ENCODE measurements at places on chromosomes 11 and 22.

DNA sequence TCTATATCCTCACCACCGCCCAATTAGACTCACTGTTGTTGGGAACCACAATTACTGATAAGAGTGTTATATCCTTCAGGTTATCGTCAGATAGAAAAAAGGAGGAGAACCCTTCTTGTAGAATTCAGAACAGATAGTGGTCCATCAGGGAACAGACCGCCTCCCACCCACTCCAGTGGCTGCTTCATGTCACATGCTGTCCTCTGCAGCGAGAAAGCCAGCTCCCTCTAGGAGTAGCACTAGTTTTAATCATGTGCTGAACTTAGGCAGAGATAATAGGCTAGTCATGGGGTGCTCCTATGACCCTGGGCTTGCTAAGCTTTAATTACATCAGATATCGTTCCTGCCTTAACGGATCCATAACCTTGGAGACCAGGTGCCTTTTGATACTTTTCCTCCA is 51.5 kb upstream of the RAB1B start:
- no peak for DNase-seq

- DNase-seq = no peak
Observed at GRCh38 chr11:116874251-116874650, 36.8 kb upstream of the APOA1 start.

DNA sequence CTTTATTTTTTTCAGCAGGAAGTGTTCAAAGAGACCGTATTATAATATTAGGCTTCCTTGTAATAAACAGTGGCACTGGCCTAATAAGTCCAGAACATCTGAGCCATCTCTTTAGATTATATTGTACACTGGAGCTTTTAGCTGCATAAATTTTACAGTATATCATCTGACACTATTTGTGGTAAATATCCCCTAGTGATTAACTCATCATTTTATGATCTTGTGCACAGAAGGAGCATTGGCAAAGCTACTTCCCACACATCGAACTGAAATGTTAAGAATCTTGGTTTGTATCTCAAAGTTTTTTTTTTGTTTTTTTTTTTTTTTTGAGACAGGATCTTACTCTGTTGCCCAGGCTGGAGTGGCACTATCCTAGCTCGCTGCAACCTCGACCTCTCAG is 162.7 kb downstream of the HIPK3 start:
- no peak for DNase-seq

GRCh38 chr11:93116641-93117441 is 81.0 kb downstream of the SLC36A4 start:
- no peak for DNase-seq

GRCh38 chr11:119222308-119222707 is 16.2 kb downstream of the CBL start:
- DNase-seq = no peak

DNA sequence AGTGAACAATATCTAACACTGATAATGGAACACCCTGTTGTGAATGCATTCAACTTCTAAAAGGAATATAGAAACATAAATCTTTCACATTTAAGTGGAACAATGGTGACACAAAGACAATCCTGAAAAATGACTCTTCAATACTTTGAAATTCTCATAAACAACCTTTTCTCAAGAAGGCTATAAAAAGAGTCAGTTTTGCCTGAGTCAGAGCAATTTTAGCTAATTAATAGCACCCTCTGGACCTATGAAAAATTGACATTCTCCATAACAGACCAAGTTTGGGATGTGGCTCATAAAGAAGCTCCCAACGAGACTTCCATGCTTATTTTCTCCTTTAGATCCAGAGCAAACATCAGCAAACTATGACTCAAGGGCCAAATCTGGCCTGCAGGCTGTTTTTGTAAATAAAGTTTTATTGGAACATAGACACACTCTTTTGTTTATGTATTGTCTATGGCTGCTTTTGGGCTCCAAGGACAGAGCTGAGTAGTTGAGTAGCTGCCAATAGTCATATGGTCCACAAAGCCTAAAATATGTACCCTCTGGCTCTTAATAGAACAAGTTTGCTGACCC is 108.0 kb downstream of the MAML2 start:
- DNase-seq = no peak

DNA sequence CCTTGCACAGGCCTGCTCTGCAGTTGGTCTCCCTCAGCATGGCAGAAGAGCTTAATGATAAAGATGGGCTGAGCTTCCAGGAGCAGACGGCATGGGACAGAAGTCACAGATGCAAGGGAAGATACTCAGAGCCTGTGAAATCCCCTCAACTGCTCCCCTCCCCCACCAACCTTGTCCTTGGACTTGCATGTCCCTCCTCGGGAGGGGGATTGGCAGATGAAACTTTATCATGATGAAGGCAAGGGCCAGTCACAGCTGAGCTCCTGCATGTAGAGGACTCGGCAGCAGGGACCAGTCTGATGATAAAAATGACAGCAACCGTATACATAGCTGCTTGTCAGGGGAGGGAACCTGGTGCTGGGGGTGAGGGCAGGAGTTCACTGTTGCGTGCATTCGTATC is 6.8 kb upstream of the SLC22A8 start:
- no peak for DNase-seq

- DNase-seq = no peak
Observed at GRCh38 chr11:76734456-76735420, 48.4 kb upstream of the TSKU start.

DNA sequence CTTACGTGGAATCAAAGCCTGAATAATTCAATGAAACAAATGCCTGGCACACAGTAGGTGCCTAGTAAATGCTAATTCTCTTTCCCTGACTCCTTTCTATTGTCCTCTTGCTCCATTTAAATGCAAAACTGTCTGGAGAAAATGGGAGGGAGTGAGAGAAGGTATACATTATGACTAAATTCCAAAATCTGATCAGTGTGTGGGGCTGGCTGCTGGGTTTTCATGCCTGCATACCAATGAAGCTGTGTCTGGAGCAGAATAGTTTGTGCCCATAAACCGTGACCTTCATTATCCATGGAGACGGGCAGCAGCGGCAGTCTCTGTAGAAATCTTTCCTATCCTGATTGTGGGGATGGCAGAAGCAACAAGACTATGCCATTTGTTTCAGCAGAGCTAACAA is 223.4 kb upstream of the ZBED5 start:
- DNase-seq = no peak

DNA sequence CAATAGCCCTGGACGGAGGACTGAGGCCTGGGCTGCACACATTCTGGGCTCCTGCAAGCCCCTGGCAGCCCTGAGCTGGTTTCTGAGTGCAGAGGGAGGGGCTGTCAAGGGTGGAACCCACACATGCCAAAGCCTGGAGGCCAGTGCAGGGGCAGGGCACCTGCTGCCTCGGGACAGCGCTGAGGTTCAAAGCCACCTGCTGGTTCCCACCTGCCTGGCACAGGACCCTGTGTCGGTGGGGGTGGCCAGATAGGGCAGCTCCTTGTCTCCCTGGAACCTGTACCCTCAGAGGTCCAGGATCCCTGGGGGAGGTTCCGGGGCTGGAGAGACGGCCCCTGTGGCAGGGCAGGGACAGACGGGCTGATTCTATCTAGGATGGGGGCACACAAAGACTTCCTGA is 40.8 kb downstream of the RTN4R start:
- no peak for DNase-seq

DNA sequence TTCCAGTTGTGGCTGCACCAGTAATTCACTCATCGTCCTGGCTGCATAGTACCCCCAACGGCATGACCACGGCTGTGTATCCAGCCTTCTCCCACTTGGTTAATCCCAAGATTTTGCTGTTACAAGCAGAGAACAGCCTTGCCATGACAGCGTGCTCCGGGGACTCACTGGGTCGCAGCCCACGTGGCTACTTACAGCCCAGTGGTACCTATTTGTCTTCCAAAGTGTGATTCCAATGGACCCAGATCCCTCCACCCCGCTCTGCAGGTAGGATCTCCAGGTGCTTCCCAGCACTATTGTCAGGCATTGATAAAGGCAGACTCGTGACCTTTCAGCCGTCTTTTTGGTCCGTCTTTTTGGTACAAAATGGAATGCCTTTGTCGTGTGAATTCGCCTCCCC is 119.0 kb upstream of the FGF3 start:
- no peak for DNase-seq

GRCh38 chr11:101745756-101746155 is 161.9 kb upstream of the TRPC6 start:
- no peak for DNase-seq

DNA sequence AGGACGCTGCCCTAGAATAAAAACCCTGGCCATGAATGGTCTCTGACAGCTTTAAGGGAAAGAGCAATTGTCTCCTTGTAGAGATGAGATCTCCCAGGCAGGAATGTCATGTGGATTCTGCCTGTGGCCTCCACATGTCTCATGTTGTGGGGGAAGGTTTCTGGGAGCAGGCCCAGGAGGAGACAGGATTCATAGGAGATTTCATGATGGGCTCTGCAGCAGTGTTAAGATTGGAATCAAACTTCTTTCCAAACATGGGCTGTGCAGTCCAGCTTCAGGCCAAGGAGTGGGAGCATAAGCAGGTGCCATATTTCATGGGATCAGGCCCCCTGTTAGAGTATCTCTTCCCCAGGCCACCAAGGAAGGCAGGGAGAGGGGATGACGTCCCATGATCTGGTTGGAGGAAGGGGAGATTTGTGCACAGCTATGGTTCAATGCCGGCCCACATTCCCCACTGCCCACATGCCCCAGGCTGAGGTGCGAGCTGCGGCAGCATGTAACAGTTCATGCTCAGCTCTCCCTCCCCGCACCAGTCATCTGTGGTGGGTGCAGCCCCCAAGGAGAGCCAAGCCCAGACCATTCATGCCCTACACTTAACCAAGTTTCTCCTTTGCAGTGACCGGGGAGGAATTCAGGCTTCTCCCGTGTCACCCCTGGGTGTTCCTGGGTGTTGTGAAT is 42.5 kb downstream of the LMO1 start:
- no peak for DNase-seq

DNA sequence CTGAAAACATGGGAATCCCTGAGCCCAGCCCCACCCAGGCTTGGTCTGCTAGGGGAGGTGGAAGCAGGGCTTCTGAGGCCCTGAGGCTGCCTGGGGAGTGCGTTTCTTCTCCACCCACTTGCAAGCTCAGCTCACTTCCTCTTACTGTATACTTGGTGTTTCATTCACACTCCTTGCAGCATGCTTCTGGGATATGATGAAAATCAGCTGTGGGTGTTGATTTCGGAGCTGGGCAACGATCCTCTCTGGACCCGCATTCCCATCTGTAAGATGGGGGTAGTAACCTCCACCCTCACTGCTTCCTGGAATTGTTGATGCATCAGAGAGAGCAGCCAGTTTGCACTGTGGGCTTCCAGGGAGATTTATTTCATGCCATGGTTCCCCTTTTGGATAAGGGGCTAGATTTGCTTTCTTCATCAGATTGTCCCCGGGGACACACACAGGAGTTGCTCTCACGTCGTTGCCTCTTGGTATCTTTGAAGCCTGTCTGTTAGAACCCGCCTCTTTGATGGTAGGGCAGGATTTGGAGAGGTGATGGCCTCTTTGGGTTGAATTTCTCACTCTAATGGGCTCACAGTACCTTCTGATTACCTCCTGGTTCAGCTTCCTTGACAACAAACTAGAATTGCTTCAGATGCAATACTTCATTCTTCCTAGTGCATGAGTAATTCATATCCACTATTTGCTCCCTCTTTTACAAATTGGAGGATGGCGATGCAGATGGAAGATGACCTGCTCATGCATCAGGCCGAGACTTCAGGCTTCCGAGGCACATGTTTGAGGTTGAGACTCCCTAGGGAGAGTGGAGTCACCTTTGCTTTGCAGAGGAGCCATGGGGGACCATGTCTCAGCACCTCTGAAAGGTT is 40.4 kb downstream of the BCR start:
- no peak for DNase-seq

- peak; percentile 62 for DNase-seq
Observed at GRCh38 chr11:46889689-46890475, 28.5 kb downstream of the LRP4 start.

- no peak for DNase-seq
Observed at GRCh38 chr22:44103735-44104480, 76.8 kb upstream of the PARVG start.

- DNase-seq = no peak
Observed at GRCh38 chr11:86740628-86741483, 59.5 kb upstream of the PRSS23 start.

GRCh38 chr22:40498420-40499208 is 128.2 kb downstream of the SGSM3 start:
- no peak for DNase-seq

DNA sequence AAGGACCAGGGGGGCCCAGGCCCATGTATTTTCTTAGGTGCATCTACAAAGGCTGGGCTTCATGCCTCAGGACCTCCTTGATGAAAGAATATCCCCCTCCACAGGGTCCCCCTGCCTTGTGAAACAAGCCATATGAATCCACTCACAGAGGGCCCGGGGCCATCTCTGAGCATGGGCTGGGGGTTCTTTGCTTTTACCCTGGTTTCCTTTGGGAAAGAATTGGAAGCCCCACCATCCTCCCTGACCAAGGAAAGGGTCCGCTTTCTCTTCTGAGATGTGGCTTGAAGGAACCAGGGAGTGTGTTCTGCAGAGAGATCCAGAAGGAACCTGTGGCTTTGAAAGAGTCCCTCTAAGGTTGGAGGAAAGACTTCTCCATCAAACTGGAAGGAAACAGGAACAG is 9.2 kb upstream of the ANO1 start:
- no peak for DNase-seq

DNA sequence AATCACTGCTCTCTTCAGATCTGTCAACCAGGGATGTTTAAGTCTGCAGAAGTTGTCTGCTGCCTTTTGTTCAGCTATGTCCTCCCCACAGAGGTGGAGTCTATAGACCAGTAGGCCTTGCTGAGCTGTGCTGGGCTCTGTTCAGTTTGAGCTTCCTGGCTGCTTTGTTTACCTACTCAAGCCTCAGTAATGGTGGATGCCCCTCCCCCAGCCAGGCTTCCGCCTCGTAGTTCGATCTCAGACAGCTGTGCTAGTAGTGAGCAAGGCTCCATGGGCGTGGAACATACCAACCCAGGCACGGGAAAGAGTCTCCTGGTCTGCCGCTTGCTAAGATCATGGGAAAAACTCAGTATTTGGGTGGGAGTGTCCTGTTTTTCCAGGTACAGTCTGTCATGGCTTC is 27.6 kb upstream of the CASP12 start:
- no peak for DNase-seq

- DNase-seq = no peak
Observed at GRCh38 chr11:67029146-67029545, 6.2 kb downstream of the SYT12 start.

GRCh38 chr11:128579798-128580504 is 7.4 kb downstream of the ETS1 start:
- DNase-seq = no peak

DNA sequence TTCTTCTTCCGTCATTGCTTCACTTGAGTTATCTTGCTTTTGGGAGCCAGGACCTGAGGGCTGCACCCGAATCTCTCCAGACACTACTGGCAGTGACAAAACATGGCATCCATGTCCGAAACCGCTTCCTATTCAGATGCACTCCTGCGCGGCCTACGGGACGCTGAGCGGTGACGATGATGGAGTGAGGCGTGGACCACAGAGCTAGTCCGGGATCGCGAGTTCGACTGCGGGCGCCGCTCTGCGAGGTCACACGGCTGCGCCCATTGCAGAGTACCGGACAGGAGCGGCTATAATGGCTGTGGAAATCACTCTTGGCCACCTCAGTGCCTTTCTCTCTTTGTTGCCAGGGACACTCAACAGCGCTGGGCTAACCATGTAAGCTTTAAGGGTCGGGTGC is 453.8 kb upstream of the CNTN5 start:
- no peak for DNase-seq

GRCh38 chr22:46122980-46123693 is 27.2 kb upstream of the PPARA start:
- DNase-seq = no peak

All from stimulated activated CD8-positive, alpha-beta memory T cell treated with anti-CD3 and anti-CD28 coated beads, Interleukin-15, amount 100 ng/mL, for 1 hour (primary cell).